ENCODE measurements at places on chromosomes 4 and X.

GRCh38 chr4:150782921-150783320 lies 201.0 kb downstream of the MAB21L2 start:
- no peak for DNase-seq

GRCh38 chrX:150692296-150692695 lies 900 bp upstream of the MTMR1 start:
- DNase-seq: no peak

GRCh38 chr4:78551420-78552351 lies at the start of gene ANXA3:
ANXA3 (plus strand) TSS chr4:78551770; CDS start chr4:78554474, 2,704 bp downstream.
- no peak for DNase-seq

DNA sequence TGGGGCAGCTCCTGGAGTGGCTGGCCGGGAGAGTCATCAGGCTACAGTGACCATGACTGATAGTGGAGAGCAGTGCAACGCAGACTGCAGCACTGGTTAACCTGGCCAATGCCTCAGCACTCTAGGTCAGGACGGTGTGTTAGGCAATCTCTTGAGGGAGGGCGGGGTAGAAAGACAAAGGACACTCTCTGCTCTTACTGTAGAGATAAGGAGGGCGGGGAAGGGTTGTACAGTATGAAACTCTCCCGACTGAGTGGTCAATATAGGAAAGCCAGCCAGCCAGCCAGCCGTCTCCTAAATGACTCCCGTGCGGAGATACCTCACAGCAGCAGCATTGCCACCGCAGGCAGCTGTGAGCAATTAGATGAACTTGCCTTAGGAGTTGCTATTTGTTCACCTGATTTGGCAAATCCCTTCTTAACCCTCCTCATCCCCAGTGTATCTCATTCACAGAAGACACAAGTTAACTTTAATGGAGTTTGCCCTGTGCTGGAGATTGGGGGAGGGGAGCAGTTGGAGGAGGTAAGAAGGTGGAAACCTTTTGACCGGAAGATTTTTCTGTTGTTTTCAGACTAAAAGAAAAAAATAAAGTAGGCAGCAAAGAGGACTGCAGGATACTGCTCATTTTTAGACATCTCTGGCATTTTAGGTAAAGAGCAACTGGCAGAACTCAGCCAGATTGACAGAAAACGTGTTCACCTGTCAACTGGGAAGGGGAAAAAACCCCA lies 330.5 kb downstream of the HNRNPD start:
- DNase-seq: no peak

- DNase-seq: no peak
These were observed 59.1 kb upstream of the RXFP1 start for GRCh38 chr4:158462611-158463010.
